ENCODE measurements at places on chromosomes 3 and 15.

DNA sequence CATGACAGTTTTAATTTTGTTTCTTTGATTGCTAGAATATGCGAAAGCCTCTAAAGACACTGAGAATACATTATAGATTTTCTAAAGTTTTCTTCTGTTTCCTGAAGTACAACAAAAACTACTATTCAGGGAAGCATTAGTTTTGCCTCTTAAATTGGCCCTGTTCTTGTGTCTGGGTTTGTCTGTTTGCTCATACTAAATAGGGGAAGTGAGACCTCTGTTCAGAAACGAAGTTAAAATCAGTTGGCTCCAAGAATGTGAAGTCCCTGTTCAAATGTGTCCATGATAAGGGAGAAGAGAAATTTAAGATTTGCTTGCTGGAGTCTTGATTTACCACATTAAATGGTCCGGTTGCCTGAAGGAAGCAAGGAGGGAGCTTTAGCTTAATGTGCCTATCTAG lies 327.3 kb upstream of the GBE1 start:
- DNase-seq: no peak

DNA sequence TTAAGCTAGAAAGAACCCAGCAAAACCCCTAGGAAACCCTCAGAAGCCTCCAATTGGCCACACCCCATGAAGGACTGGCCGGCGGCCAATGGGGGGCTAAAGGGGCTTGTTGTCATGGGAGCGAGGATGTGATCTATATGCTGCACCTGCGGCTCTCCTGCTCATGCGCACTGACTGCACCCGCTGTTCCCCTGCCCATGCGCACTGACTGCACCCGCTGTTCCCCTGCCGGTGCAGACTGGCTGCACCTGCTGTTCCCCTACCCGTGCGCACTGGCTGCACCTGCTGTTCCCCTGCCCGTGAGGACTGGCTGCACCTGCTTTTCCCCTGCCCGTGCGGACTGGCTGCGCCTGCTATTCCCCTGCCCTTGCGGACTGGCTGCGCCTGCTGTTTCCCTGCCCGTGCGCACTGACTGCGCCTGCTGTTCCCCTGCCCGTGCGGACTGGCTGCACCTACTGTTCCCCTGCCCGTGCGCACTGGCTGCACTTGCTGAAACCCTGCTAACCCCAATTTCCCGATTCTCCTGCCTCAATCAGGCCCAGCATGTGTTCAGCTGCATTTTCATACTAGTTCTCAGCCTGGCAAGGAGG lies 16.8 kb upstream of the MCCC1 start:
- DNase-seq: peak; percentile 100

GRCh38 chr3:135487261-135487660 lies 478.3 kb upstream of the PPP2R3A start:
- DNase-seq: no peak

DNA sequence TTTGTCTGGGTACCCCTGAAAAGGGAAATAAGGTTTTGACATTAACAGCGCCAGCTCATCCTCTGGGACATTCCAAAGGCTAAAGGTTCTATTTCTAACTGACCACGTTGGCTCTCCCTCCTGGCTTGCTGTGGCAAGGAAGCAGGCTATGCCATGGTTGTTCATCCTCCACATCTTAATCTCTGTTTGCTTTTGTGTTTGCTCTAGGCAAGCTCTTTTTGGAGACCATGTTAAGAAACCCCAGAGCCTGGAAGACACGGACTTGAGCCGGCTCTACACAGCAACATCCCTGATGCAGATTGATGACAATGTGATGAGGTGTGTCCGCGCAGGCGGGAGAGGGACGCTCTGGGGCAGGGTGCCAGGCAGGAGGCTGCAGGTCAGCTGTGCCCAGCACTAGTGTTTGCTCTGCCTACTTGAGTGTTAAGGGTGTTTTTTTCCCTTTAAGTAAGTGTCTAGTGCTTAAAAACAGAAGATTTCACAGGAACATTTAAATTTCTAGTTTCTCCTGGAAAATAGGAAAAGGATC lies 33.3 kb downstream of the RLBP1 start:
- no peak for DNase-seq

DNA sequence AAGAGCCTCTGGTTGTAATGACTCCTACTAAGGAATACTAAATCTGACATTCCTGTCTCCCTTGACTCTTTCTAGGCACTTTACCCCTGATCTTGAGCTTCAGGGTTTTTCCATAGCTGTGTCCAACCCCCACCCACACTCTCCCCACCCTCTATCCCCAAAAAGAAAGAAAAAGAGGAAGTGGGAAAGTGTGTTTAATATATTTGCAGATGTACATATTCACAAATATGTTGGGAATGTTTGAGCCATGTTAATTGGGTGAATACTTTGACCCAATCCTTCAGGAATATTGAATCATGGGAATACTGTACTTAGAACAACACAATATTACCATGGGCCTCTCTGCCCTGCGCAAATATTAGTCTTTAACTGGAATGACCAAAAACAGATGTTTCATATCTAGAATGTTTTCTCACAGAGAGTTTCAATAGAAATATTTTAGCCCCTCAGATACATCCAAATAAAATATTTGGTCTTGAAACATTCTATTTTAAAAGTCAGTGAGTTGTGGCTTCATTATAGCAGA lies 19.8 kb upstream of the PFN2 start:
- no peak for DNase-seq

GRCh38 chr15:73921254-73921925 lies 4.9 kb upstream of the LOXL1 start:
- DNase-seq: no peak

DNA sequence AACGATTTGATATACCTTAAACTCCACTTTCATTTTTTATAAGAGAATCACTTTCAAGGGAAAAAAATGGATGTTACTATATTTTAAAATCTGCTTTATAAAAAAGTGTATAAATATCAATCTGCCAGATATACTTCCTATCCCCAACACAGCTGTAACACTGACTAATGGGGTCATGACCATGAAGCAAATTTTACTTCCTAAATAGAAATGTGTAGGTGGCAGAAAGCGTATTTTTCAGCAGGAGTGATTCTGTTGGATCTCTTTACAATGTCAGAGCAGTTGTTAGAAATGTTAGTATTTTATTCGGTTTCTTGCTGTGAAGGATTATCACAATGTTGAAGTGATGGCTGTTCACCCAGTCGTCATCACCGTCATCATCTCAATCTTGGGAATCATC lies 5.5 kb upstream of the C15orf40 start:
- DNase-seq: no peak

DNA sequence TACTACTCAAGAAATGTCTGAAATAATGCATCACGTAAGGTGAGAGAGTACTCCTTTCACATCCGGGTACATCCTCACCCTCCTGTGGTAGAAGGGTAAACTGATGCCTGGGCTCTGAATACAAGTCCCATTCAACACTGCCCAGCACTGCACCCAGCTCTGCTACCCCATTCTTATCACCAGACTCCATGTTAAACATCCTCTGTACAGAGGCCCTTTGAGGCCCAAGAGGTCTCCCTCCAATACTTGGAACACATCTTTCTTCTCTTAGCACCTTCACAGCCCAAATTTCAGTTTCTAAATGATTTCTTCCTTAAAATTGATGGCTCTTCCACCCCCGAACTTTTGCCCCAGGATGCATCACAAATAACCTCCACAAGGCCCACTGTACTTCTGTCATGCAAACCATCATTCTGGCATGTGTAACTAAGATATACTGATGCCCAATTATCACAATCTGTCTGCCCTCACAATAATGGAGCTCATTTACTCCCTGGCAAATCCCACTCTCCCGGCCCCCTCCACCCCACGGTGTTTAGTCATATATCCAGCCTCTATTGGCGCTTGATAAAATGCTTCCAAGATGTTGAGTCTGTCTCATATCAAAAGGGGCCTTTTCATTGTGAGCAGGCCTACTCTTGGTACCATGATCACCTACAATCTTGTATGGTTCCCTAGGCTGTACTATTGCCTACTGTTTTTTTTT lies 12.6 kb upstream of the GPX1 start:
- no peak for DNase-seq

GRCh38 chr3:149934524-149934923 lies 36.2 kb downstream of the PFN2 start:
- DNase-seq: no peak

- DNase-seq: no peak
These were observed 9.1 kb downstream of the CIDEC start for GRCh38 chr3:9870978-9871377.

DNA sequence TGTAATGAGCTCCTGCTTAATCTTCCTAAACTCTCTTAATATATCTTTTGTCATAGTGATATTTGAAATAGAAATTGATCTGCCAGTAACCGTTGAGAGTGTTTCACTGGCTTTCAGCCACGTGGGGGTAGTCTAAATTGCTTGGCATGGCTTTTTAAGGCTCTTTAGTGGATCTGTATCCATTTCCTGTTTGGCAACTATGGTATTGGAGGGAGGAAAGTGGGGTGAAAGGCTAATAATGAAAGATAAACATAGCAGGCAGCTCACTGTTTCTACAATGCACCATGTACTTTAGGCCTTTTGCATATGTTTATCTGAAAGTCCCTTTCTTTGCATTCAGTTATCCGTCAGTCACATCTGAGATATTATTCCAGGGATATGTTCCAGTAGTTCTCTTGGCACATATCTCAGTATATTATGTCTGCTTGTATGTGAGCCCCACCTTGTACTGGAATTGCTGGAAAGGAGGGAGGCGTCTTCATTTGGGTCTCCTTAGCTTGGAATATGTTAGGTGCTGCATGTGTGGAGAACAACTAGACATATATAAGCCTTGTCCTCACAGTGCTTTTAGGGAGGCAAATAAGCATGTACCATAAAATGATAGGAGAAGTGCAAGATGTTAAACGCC lies 10.8 kb downstream of the TOPAZ1 start:
- peak; percentile 4 for DNase-seq

- no peak for DNase-seq
These were observed 35.7 kb upstream of the GSK3B start for GRCh38 chr3:120129718-120130513.

DNA sequence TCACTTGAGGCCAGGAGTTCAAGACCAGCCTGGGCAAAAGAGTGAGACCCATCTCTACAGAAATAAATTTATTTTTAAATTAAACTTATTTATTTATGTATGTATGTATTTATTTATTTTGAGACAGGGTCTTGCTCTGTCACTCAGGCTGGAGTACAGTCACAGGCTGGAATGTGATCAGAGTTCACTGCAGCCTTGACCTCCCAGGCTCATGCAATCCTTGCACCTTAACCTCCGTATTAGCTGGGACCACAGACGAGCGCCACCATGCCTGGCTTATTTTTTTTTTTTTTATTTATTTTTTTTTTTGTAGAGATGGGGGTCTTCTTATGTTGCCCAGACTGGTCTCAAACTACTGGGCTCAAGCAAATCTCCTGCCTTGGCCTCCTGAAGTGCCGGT lies 135.2 kb upstream of the HES1 start:
- no peak for DNase-seq

DNA sequence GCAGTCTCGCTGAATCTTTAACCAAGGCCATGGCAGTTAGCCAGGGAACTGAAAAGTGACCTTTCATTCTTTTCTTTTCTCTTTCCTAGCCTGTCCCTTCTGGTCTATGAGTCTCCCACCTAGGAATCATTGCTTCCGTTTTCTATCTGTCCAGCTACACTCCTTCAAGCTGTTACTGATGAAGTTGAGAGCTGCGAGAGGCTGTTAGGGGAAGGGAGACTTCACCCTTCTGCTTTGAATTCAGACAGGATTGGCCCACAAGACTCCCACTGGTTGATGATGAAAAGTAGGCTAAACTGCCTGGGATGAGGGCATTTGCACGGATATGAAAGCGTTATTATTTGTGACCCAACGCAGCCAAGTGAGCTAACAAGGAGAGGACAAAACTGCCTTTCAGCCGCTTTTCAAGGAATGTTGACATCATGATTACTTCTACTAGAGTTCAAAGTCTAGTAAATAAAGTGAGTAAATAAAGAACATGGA lies 30.2 kb downstream of the EIF4E3 start:
- no peak for DNase-seq

- no peak for DNase-seq
These were observed 125.1 kb downstream of the SHQ1 start for GRCh38 chr3:72722930-72723726.

GRCh38 chr3:61743686-61744242 lies 182.4 kb downstream of the PTPRG start:
- no peak for DNase-seq

DNA sequence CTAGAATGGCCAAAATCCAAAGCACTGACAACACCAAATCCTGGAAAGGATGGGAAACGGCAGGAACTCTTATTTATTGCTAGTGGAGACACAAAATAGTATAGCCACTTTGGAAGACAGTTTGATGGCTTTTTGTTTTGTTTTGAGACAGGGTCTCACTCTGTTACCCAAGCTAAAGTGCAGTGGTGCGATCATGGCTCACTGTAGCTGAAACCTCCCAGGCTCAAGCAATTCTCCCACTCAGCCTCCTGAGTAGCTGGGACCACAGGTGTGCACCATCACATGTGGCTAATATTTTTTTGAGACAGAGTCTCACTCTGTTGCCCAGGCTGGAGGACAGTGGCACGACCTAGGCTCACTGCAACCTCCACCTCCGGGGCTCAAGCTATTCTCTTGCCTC lies 27.3 kb upstream of the GPR160 start:
- DNase-seq: no peak

Measured in COR-L47 (cell line).